ENCODE measurements at places on chromosomes 2 and 18.

GRCh38 chr18:49052891-49053644, 102.3 kb upstream of the SMAD7 start:
- DNase-seq: no peak

GRCh38 chr2:201093573-201093972, 21.8 kb downstream of the NDUFB3 start:
- DNase-seq: no peak

DNA sequence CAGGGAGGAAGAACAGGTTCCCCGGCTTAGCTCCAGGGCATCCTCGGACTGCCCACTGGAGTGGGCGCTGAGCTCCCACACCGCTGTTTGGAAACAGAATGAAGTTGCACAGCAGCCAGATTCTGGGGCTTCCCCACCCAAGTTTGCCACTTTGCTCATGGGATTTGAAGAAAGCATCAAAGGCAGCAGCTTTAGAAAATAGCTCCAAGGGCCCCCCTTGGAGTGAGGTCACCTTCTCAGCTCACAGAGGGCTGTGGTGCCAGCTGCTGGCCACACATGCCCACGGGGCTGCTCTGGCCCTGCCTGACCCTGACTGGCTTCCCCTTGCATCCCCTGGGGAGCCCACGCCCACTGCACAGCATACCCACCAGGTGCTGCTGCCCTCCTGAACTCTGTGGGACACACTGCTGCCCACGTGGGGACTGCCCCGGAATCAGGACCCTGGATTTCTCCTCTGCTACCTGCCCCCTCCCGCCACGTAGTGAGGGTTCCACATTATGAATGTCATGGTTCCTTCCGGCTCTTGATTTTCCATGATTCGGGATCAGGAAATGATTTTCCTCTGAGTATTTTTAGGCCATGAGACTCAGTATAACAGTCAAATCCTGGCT, 70.3 kb downstream of the TGOLN2 start:
- DNase-seq: no peak

- DNase-seq: no peak
Measured at GRCh38 chr2:236682651-236683422, 113.2 kb downstream of the ACKR3 start.

GRCh38 chr2:238344517-238344916, 24.2 kb downstream of the TRAF3IP1 start:
- no peak for DNase-seq

GRCh38 chr2:54545702-54546450, 89.7 kb downstream of the SPTBN1 start:
- no peak for DNase-seq

GRCh38 chr2:221943076-221943810, 355.6 kb downstream of the PAX3 start:
- DNase-seq: no peak

- no peak for DNase-seq
Measured at GRCh38 chr2:40098786-40099470, 319.9 kb upstream of the THUMPD2 start.

- no peak for DNase-seq
Measured at GRCh38 chr2:142052220-142052863, 78.5 kb downstream of the LRP1B start.

DNA sequence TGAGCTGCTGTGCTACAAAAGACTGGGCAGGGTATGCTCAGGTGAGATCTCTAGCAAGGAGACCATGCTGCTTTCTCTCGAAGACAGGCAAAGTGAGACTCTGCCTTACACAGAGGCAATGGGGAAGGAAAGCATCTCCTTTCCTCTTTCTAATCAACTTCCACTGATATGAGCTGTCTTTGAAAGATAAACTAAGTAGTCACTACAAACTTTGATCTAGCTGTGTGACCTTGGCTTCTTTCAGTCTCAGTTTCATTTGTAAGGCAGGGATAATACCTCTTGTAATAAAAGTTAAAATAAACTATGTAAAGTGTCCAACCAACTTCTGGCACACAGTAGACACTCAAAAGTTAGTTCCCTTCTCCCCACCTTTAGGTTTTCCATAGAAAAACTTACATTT, 7.5 kb downstream of the CCDC93 start:
- DNase-seq: no peak

- DNase-seq: no peak
Measured at GRCh38 chr2:25371253-25372241, 29.8 kb upstream of the DNMT3A start.

DNA sequence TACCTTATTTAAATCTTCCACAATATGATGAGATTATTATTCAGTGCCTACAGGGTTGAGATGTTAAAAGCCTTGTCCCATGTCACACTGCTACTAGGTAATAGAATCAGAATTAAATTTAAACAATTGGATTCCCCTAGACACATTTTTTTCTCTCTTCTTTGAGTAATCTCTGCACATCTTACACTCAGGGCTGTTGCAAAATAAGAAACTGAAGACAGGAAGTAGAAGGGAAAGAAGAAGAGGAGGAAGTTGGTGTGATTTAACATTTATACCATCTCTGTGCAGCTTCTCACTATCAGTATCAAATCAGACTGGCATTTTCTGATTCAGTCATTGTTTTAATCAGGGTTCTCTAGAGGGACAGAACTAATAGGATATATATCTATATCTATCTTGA, 677.6 kb downstream of the IRS1 start:
- DNase-seq: no peak

- no peak for DNase-seq
Measured at GRCh38 chr18:79217979-79218604, 148.9 kb downstream of the ATP9B start.

DNA sequence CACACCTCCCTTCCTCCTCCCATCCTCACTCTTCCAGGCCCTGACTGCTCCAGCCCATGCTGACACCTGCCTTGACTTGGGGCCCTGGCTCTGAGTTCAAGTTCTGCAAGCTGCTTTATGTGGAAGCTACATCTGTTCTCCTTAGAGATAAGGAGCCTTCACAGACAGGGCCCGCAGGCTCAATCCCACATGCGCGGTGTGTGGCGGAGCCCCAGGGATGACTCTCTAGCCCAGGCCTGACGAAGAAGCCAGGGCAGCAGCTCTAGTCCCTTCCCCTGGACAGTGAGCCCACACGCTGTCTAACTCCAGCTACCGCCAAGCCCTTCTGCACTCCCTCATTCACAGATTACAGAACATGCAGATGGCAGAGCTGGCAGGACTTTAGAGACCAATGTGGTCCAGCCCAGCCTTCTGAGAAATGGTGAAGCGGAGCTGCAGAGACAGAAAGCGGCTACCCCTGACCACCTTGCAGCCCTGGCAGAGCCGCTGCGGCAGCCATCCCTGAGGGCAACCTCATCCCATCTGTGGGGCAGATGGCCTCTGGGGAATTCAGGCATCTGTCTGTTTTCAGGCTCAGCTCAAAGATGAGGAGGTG, 304.3 kb downstream of the CELF4 start:
- no peak for DNase-seq

DNA sequence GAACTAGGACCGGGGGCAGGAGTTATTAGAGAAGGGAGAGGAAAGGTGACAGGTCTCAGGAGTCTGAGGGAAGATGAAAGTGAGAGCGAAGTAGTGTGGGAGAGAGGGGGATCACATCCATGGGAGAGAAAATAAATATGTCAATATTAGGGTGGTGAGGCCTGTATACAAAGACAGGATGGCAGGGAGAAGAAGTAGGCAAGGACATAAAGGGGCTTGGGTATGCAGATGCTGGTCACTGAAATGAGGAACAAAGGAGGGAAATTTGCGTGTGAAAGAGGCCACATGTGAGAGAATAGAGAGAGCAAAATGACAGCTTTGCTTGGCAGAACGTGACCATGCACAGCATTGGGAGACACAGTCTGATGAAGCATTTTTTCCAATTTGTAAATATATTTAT, 13.6 kb downstream of the METAP1D start:
- no peak for DNase-seq

- no peak for DNase-seq
Measured at GRCh38 chr18:48910972-48911545, 39.7 kb downstream of the SMAD7 start.

DNA sequence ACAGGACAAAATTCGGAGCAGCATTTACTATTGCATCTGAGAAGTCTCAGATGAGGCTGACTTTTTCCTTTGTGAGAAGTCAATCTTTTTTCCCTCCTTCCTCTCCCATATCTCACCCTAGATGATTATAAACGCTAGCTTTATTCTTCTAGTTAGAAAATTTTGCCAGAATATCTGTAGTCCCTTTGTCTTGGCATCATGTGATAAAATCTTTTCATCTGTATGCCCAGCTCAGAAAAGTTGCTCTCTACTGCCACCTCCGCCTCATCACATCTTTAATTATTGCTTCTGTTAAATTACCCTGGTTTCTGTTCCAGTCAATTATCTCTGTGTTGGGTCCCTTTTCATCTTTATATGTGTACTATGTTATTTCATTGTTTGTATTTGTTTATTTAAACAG, 210.8 kb upstream of the SLC35G4 start:
- no peak for DNase-seq

DNA sequence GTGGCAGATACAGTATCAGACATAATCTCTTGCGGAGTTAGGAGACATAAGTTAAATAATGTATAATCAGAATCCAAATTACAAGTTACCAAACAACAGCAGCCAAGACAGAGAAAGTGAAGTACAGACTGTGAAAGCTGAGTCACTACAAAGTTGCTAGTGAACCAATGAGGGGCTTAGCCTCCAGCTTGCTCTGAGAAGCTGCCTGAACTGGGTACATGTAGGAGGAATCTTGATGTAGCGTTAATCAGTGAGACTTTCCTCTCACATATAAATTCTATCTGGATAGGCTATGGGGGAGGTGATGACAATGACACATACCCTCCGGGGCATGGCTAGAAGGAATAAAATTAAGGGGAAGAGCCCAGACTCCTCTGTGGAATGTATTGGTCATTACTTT, 1234.3 kb upstream of the DDX18 start:
- no peak for DNase-seq

DNA sequence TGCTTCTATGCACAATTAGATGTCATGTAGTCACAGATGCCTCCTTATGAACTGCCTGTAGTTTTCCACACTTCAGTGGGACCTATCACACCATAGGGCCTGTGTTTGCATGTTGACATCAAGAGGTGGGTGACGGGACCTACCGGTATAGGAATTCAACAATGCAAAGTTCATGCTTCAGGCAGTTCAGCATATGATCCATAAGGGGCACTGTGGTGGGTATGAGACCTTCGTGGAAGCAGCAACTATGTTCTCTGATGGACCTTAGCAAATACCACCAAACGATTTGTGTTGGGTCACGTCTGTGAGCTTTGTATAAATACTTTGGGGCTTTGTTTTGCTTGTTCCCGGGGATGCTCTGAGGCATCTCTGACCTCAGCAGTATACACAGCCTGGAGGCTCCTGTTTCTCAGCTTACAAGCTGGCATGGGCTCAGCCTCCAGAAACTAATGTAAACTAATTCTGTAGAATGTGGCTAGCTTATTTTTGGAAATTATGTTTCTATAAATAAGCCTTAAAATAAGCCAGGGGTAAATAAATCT, 111.6 kb downstream of the DTNA start:
- DNase-seq: no peak

- DNase-seq: no peak
Measured at GRCh38 chr18:49866680-49867079, 53.3 kb upstream of the ACAA2 start.

DNA sequence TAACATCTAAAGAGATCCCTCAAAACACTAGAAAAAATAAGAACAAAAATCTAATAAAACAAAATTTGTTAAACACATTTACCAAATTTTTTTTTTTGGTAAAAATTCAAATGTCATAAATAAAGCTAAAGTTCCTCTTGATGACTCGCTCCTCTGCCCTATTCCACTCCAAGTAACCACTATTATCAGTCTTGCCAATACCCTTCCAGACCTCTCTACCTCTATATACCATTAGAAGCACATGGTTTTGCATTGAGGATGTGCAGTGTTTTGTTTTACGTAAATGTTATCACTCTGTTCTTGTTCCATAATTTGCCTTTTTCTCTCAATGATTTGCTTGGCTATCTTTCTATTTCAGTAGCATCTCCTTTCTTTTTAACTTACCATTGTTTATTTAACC, 10.9 kb downstream of the IL1B start:
- no peak for DNase-seq

Data from stimulated activated naive CD4-positive, alpha-beta T cell treated with Interleukin-2 at 50 U/mL for 16 hours (primary cell).